Activated naive CD4-positive, alpha-beta T cell treated with Interleukin-2 at 50 U/mL for 16 hours (primary cell): ENCODE measurements at places on chromosomes 4 and X.

DNA sequence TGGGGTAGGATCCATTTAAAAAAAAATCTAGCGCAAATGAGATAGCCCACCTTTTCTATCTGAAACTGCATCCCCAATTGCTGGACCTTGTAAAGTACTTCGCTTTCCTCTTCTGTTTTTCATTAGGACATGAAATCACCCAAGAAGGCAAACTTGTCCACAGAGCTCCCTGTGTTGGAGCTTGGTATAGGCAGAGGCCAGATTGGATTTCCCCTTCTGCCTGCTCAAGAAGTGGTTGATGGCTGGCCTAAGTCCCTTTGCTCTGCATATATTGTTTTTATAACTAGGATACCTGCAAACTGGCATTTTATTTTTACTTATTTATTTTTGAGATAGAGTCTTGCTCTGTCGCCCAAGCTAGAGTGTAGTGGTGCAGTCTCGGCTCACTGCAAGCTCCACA is 28.4 kb downstream of the RNF4 start:
- DNase-seq: no peak

DNA sequence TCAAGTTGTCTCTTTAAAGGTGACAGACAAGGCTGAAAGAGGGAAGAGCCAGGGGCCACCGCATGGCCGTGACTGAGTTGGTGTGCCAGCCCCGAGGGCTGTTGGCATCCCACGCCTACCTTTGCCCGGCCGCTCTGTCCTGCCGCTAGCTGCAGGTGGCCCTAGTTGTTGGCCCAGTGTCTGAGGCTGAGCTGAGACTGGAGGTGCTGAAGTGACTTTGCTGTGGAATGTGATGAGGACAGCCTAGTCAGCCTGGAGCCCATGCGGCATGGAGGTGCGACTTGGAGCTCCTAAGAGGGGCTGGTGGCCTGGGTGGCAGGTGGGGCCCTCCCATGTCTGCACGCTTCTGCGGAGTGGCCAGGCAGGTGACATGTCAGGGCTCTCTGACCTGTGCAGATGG is 6.6 kb downstream of the TADA2B start:
- no peak for DNase-seq

- no peak for DNase-seq
Observed at GRCh38 chrX:150543230-150544155, 24.9 kb upstream of the MTM1 start.

GRCh38 chrX:111363741-111364140 is 48.3 kb downstream of the DCX start:
- no peak for DNase-seq

- DNase-seq: no peak
Observed at GRCh38 chr4:117466388-117466787, 381.0 kb upstream of the TRAM1L1 start.

- DNase-seq: no peak
Observed at GRCh38 chrX:8731559-8732395, at the start of gene ANOS1. ANOS1 (minus strand) TSS chrX:8732137; CDS start chrX:8732036, 101 bp downstream.

DNA sequence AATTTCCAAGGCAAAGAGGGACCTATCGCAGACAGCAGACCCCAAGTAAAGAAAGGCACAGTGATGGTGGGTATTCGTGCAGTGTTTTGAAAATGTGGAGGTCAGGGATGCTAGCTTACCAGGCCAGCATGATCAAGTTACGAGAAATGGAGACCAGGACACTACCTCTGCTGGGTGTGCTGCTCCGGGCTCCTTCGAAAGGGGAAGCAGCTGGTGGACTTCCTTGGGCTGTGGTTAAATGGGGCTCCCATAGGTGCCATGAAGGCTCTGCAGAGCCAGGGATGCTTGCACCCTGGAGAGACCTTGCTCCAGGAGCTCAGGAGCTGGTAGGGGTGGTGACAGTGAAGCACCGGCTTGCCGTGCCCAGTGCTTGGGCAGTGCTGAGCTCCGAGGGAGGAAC is 68.8 kb downstream of the TBL1X start:
- no peak for DNase-seq

DNA sequence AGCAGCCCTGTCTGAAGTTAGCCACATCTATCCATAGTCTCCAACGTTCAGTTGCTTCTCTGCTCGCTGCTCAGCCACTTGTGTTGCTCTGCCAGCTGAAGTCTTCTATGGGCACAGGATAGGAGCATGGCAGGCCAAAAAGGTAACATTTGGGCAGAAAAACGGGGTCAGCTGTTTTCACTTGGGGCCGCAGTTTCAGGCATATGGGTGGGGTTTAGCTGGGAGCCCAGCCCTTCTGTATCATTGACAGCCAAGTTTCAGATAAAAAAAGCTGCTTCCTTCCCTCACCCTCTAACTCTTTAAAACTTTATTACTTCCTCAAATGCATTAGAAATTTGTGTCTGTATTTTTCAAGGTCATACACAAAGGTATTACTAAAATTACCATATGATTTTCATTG is 18.4 kb upstream of the MANBA start:
- DNase-seq: no peak

DNA sequence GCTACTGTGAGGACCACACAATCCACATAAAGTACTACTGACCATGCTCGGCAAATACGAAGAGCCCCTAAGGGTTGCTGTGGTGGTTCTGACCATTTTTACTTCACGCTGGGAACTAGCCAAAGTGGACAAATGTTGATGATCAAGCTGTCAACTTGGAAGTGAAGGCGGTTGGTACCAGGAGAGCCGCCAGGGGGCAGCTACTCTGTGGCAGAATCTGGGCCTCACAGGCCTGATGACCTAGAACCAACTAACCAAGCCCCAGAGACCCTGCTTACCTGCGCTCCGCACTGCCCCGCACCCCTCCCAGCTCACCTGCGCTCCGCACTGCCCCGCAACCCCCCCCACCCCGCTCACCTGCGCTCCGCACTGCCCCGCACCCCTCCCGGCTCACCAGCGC is 5.6 kb downstream of the GAK start:
- DNase-seq: no peak

DNA sequence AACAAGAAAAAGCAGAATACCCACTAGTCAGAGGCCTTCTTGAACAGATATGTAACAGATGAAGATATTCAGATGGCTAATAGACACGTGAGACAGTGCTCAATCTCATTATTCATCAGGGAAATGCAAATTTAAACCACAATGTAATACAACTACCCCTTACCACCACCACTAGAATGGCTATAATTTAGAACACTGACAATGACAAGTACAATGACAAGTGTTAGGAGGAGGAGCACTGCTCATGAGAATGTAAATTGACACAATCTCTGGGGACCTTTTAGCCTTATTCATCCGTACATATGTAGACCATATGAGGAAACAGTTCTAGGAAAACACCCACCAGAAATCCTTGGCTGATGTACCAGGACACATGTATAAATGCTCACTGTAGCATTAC is 13.1 kb downstream of the ZNF81 start:
- no peak for DNase-seq

GRCh38 chrX:42398967-42399631 is 378.9 kb downstream of the PPP1R2C start:
- no peak for DNase-seq

DNA sequence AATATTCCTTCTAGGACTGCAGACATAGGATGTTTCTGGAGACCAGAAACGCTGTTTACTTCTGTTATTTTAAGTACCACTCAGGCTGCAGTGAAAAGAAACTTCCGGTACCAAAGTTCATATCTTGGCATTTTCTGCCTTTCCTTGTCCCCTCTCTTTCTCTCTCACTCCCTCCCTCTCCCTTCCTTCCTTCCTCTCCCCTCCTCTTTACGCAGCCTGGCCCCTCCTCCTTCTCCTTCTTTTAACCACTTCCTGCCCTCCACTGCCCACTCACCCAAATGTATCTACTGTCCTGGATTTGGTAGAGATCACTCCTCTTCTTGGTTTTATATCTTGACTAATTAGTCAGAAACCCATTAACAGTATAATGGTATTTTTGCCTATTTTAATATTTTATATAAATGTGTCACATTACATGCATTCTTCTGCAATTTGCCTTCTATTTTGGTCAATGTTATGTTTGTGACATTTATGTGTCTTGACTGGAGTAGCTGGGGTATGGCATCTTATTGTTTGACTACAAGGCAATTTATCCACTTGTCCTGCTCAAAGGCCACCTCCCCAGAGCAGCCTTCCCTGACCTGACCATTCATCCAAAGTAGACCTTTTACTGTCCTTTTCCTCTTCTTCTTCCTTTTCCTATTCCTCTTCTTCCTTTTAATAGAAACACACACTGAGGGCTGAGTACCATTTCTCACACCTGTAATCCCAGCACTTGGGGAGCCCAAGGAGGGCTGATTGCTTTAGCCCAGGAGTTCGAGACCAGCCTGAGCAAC is 56.9 kb downstream of the BCOR start:
- no peak for DNase-seq

- no peak for DNase-seq
Observed at GRCh38 chrX:6374556-6374955, 145.9 kb upstream of the NLGN4X start.

- no peak for DNase-seq
Observed at GRCh38 chr4:176849076-176849475, 56.4 kb upstream of the VEGFC start.

- DNase-seq: no peak
Observed at GRCh38 chrX:105564501-105564900, 257.8 kb upstream of the NRK start.

GRCh38 chrX:6748595-6748994 is 213.7 kb upstream of the VCX3A start:
- DNase-seq: no peak

GRCh38 chrX:79975605-79976004 is 38.9 kb upstream of the TBX22 start:
- no peak for DNase-seq

GRCh38 chr4:88215351-88215750 is 56.9 kb upstream of the ABCG2 start:
- no peak for DNase-seq

DNA sequence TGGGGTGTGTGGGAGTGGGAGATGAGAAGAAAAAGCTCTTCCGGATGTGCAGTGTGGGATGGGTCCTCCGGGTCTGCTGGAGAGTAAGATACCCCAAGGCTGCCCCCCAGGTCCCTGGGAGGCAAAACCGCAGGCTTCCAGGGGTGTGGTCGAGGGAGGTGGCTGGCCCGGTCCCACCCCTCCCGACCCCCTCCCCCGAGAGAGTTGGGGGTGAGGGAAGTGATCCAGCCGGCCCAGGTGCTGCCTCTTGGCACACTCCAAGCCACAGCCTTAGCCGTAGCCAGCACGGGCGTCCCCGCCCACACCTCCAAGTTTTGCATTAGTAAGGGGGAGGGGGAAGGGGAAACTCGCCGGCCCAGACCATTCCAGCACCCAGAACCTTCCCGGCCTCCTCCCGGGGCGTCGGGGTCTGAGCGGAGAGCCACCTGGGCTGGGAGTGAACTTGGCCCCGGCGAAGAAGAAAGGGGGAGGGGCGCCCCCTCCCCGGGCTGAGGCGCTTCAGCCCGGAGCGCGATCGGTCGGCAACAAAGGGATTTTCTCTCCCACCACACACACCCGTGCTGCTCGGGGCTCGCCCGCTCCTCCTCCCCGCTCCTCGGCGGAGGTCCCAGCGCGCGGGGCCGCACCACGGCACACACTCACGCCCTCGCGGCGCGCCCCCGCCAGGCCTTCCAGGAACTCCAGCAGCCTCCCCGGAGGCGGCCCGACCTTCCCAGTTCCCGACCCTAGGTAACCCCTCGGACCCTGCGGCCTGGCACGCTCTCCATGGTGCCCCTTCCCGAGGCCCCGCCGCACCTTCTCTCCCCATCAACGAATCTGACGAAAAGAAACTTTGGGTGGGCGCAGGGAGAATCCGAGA is 14.4 kb downstream of the BCOR start:
- DNase-seq: peak; percentile 20

DNA sequence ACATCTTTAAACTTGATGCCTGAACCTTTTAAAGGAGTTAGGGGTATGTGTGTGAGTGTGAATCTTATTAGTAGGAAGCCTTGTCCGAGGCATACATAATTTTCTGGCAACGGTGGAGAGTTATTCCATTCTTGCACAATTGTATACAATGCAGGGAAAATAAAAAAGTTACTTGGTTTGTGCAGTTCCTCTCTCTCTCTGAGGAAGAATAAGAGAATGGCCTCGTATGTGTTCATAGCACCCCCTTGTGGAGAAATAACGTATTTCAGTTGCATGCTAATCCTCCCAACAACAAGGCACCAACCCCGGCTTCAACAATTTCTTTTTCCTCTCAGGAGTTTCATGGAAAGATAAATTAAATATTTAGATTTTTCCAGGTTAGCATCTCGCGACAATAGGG is 33.7 kb upstream of the FGF13 start:
- DNase-seq: no peak

DNA sequence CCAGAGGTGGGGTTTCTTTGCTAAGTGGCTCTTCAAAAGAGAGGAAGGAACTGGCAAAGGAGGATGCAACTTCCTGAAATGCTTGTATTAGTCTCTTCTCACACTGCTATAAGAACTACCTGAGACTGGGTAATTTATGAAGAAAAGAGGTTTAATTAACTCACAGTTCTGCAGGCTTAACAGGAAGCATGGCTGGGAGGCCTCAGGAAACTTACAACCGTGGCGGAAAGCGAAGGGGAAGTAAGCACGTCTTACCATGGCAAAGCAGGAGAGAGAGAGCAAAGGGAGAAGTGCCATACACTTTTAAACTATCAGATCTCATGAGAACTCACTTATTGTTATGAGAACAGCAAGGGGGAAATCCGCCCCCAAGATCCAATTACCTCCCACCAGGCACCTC is 505.7 kb downstream of the ZNF674 start:
- no peak for DNase-seq

GRCh38 chrX:153557618-153558355 is 40.3 kb downstream of the ATP2B3 start:
- no peak for DNase-seq

DNA sequence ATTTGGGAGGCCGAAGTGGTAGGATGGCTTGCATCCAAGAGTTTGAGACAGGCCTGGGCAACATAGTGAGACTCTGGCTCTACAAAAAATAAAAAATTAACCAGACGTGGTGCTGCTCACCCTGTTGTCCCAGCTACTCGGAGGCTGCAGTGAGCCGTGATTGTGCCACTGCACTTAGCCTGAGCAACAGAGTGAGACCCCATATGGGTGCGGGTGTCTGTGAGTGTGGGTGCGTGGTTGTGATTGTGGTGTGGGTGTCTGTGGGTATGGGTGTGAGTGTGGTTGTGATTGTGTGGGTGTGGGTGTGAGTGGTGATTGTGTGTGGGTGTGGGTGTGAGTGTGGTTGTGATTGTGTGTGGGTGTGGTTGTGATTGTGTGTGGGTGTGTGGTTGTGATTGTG is 114.6 kb downstream of the UBE2K start:
- no peak for DNase-seq

DNA sequence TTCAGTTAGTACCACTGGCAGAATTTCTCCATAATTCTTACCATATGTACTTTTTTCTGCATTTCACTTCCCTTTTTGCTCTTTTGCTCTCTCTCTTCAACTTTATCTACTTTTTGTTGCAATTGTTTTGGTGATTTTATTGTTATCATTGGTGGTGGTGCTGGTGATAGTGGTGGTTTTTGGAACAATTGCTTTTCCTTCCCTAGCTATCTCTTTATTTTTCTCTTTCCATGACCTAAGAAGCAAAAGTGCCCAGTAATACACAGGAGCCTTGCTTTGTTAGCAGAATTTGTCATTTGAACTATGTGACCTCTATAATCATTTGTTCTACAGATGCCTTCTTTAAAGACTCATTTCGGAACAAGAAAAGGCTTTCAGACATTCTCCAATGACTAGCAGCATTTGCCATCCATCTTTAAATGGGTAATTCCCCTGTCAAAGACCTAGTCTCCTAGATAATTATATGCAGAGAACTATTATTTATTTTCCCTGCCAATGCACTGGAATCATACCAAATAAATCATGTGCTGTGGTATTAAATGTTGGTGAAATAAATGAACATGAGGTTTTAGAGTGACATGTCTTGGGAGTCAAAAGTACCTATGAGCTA is 154.5 kb downstream of the GASK1B start:
- no peak for DNase-seq

GRCh38 chr4:44842531-44842930 is 116.2 kb upstream of the GNPDA2 start:
- no peak for DNase-seq

GRCh38 chrX:54999717-55000598 is at the start of gene APEX2:
APEX2 (plus strand) TSS chrX:55000363; CDS start chrX:55000423, 60 bp downstream.
- peak; percentile 90 for DNase-seq
